RCC 7860 (cell line): ENCODE measurements at places on chromosomes 6 and 20.

DNA sequence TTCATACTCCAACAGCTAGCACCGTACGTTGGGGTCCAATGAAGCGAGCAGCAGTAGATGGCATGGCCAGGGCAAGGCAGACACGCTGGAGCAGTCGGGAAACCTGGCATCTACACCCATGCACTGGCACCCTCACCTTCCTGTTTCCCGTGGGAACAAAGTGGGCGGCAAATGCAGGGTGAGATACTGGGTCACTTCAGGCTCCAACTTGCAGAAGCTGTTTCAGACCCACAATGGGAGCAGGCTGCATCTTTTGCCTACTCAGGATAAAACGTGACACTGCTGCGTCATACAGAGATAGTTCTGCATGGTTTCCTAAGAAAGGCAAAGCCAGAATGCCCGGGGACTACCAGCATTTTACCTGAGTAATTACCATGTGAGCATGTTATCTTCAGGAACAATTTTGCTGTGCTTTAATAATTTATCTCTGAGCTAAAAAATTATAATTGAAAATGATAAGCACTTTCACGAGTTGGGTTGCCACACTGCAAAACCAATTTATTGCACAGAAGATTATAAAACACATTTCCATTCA lies 10.9 kb upstream of the CD93 start:
- DNase-seq, result no peak

DNA sequence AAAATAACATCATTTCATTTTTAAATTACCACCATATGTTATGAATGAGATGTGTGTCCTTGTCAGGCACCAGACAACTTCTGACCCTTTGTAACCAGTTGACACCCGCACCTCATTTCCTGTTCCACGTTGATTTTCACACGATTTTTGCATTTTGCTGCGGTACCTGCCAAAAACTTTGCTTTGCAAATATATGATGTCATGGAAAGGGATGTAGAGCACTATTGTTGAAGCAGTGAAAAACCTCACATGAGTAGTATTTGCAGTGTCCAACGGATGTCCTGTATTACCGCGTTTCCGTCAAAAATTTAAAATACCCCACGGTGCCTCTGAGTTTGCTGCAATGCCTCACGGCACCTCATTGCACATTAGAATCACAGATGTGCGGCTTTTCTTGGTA lies 115.6 kb downstream of the MTHFD1L start:
- DNase-seq, result no peak

DNA sequence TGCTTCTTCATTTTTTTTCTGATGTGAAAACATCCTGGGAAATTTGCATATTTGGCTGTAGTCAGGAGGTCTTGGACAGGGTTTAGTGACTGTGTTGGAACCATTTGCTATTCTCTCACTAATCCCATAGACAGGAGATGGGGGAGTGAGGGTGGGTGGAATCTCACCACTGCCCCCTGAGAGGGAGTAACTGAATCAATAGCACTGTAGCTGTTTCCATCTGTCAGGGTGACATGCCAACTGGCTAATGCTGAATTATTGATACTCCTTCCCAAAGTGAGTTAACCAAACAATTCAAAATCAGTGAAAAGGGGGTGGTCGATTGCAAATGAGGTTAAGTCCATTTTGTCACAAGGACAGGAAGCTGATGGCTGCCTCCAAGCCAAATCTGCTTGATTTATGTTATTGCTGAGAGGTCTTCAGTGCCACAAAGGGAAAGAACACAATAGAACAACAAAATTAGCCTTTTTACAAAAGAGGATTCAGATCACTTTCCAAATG lies 55.1 kb upstream of the B3GAT2 start:
- no peak for DNase-seq

- DNase-seq, result no peak
Observed at GRCh38 chr6:150167479-150167873, 24.6 kb downstream of the PPP1R14C start.
